ENCODE measurements at places on chromosomes 6 and 20.

DNA sequence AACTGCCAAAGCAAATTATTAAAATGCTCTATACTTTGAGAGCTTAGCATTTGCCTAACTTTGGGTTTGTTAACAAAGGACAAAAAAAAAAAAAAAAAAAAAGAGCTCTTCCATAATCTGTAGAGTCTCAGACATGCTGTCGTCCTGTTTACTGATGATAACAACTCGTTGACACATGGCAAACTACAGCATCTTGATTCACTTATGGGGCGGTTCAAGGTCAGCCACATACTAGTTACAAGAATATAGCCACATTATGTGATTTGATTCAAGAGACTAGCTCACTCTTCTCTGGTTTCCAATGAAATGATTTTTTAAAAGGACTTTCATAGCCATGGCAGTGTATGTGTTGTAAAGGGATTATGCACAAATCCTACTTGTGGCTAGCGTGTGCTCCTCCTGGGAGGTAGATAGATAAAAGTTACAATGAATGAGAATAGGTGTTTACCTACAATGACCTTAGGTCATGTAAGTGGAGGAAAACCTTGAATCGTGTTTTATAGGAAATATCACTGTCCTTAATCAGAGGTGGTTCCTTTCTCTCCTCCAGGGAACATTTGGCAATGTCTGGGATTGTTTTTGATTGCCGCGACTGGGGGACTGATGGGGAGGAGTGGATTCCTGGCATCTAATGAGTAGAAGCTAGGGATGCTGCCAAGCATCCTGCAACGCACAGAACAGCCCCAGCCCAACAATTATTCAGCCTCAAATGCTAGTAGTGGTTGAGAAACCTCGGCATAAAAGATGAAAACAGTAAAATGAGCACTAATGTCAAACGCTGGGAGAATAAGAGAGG lies 969.2 kb upstream of the SLC35B3 start:
- no peak for DNase-seq

GRCh38 chr6:29790626-29791025 lies 37.0 kb upstream of the HLA-G start:
- peak; percentile 86 for DNase-seq

DNA sequence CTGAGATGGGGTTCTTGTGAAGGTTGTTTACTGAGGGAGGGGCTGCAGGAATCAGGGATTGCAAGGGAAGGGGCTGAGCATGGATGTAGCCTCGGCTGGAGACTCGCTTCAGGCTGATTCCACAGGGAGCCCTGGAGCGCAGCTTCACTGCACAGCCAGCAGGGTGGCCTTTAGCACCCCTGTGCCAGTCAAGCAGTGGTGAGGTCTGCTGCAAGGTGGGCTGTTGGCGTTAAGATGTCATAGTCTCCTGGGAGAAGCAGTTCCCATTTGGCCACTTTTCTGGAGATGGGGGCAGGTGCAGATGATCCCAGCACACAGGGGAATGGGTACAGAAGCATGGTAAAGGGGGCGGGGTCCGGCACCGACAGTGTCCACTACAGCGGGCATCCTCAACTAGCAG lies 126.3 kb downstream of the TOX2 start:
- DNase-seq, result no peak

GRCh38 chr20:10221021-10221420 lies 2.4 kb downstream of the SNAP25 start:
- no peak for DNase-seq

DNA sequence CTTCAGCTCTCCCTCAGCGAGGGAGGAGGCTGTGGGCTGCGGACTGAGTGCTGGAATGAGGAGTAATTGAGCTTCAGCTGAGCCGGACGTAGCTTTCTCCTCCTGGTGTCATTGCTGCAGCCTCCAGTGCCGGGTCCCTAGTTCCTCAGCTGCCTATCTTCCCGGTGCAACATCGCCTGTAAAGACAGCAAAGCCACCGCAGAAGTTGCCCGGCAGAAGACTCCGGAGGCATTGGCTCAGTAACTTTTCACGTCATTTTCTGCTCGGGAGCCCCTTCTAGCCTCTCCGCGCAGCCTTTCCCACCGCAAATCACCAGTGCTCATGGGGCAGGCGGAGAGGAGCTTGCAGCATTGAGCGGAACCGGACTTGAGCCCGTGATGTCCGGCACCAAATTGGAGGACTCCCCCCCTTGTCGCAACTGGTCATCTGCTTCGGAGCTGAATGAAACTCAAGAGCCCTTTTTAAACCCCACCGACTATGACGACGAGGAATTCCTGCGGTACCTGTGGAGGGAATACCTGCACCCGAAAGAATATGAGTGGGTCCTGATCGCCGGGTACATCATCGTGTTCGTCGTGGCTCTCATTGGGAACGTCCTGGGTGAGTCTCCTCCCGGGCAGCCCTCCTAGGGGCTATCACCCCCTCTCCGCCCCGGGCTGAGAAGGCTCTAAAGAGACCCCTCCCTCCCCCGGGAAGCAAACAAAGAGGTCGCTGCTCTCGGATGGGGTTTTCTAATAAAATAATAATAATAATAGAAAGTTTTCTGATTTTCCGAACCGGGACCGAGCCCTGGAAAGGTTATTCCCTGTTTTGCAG lies at the start of gene HCRTR2:
Gene HCRTR2, plus strand, starts transcription at position 305 of the 816 bp plus-strand sequence. Its CDS starts 73 bp downstream, at position 378.
- DNase-seq, result no peak

GRCh38 chr6:38799529-38800184 lies 84.5 kb downstream of the DNAH8 start:
- peak; percentile 49 for DNase-seq

DNA sequence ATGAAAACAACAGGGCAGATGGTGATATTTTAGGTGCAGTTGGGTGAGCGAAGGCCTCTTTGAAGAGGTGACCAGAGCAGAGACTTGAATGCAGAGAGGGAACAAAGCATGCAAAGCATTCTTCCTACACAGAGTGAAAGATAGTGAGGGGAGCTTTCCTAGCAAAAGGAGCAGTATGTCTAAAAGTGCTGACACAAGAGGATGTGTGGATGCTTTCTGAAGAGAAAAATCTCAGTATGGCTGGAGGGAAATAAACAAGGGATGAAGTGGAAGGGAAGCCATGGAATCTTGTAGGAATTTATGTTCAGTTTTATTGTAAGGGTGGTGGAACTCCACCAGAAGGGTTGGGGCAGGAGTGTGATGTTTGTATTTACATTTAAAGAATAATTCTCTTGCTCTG lies 128.6 kb downstream of the F13A1 start:
- DNase-seq, result no peak

DNA sequence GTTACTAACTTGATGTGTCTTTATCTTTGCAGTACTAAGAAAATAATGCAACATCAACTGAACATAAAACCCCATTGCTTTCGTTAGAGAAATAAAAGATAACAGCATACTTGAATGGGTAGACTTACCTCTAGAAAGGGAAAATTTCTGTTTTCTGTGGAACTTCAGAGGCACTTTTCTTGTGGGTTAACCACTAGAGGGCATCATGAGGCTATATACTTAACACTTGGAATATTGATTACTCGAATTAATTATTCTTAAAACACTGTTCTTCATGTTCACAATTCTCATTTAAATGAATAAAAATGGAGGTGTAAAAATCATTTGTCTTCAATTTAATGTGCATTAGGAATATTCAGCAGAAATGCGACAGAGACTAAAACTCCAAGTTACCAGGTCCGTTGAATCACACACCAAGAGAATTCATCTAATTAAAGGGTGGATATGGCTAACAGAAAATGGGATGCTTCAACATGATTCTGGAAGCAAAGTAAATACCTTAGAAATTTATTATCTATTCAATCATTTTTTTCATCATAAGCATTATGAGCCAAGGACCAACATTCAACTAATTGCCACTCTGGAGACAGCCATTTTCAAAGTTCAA lies 330.8 kb upstream of the PREP start:
- peak; percentile 8 for DNase-seq

- DNase-seq, result no peak
Observed at GRCh38 chr20:4828830-4829513, 107.3 kb downstream of the PRND start.

Data from RWPE1 (cell line).